ENCODE measurements at places on chromosomes 11 and 22.

DNA sequence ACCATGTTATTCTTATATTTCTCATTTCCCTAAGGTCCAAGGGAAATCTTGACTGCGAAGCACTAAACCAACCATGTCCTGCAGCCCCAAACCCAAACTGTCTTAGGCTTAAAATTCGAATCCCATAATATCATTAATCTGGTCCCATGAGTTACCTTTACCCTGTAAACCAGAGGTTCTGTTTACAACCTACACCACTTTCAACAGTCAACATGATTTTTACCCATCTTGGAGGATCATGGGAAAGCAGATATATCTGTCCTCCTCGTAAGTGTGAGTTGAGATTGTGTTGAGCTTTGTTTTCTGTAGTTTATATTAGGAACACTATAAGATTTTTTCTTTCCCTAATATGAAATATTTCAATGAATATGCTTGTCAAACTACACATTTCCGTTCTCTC, 6.4 kb downstream of the PRPF19 start:
- no peak for DNase-seq

GRCh38 chr11:1751999-1752906, 1.9 kb upstream of the IFITM10 start:
- DNase-seq = no peak

GRCh38 chr11:67465189-67465510, 3.9 kb downstream of the TMEM134 start:
- no peak for DNase-seq

DNA sequence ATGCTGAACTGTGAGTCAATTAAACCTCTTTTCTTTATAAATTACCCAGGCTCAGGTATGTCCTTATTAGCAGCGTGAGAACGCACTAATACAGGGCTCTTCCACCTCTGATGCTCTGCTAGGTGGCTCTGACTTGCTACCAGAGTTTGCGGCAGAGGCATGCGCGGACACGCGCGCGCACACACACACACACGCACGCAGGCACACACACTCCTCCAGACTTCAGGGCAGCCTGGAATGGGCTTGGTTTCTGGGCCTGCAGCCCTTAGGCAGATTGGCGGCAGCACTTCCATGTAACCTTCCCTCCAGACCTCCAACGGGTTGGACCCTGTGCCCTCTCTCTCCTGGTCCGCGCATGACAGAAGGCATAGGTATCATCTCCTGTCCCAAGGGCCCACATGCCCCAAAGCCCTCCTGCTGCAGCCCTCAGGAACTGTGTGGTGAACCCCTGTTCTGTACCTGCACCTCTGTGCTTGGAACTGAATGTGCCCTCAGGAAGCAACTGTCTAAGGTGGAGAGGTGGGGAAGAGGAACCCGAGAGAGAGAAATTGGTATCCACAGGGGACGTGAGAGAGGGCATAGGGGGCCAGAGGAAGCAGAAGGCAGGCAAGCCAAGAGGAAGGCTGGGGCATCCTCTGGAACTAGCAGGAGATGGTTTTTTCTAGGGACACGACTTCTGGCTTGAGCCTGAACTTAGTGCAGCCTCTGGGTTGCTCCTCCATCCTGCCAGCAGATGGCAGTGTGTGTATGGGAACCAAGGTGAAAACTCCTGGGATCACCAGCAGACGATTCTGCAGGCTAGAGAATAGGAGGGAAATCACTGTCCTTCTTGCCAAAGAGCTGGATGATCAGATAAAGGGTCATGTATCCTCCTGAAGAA, 23.4 kb upstream of the RIC3 start:
- DNase-seq = peak; percentile 47

- DNase-seq = no peak
These were observed 56.0 kb downstream of the PISD start for GRCh38 chr22:31605851-31606585.

GRCh38 chr11:96744697-96745096, 354.9 kb downstream of the JRKL start:
- no peak for DNase-seq

DNA sequence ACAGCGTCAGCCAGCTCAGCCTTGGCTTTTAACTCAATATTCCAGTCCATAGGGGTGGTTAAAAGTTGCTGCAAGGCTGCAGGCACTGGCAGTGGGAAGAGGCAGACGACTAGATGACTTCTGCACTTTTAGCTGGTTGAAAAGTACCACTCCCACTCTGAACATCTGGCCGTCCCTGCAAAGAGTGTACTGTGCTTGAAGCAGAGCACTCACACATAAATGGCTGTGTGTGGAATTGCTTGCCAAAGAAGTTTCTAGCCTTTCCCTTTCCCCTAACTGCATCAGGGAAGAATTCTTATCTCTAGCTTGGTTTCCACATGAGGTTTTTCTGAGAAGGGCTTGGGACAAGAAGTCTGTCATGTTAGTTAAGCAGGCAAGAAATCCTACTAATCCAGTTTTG, 5.1 kb upstream of the PHLDB1 start:
- no peak for DNase-seq

GRCh38 chr11:113278925-113279324, 35.5 kb upstream of the TTC12 start:
- no peak for DNase-seq

DNA sequence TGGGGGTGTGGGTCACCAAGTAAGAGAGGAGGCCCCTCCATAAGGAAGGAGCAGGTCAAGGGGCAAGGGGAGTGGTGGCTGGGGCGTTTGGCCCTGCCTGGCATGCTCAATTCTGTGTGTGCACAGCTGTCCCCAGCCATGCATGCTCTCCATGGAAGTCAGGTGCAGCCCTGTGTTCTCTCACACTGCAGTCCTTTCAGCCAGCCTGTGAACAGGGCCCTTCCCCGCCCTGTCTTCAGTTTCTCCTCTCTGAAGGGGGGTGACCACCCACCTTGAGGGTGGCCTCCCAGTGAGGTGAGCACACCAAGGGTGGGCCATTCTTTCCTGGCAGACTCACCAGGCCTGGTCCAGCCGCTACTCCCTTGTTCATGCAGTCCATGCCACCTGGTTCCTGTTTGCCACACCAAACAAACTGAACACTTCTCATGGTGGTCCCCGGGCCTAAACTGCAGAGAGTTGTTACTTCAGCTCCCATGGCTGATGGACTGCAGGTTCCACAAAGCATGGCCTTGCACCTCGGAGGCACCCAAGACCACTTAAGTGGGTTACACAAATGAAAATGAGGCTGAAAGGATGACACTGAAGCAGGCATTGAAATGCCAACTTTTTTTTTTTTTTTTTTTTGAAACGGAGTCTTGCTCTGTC, 1.7 kb upstream of the CHCHD10 start:
- DNase-seq = no peak

- peak; percentile 15 for DNase-seq
These were observed 56.4 kb downstream of the SMIM38 start for GRCh38 chr11:69211920-69212797.

- no peak for DNase-seq
These were observed 92.7 kb downstream of the ETS1 start for GRCh38 chr11:128494418-128495332.

DNA sequence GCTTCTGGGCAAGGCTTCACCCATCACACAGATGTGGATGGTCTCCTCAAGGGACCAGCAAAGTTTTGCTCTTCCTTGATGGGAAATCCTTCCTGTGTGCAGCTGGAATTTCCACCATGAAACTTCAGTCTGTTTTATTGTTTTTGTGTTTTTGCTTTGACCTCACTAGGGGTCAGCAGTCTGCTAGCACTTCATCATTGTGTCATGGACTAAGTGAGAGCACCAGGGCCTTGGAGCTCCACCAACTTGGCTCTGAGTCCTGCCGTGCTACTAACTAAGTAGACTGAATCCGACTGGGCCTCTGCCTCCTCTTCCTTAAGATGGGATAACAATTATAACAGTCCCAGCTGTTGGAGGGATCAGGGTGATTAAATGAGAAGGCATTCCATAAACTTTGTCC, 305.8 kb upstream of the NCAM1 start:
- peak; percentile 47 for DNase-seq

GRCh38 chr22:43004362-43005035, 10.4 kb downstream of the PACSIN2 start:
- peak; percentile 74 for DNase-seq

GRCh38 chr11:14304601-14305000, 54.4 kb downstream of the RRAS2 start:
- DNase-seq = no peak

DNA sequence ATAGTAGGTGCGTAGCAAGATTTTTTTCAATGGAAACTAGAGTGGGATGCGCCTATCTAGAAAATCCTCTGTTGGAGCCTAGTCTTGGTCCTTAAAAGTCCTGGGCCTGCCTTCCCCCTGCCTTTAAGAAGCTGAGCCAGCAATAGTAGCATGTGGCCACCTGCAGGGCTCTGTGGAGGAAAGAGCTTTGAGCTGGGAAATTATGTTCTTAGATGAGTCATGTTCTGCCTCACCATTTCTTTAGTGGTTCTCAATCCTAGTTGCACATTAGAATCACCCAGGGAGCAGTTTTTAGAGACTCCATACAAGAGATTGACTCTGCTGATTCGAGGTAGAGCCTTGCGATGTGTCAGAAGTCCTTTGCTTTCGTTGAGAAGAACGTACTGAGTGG, 133.5 kb downstream of the COMMD9 start:
- peak; percentile 10 for DNase-seq

GRCh38 chr22:22362936-22363335, 118.3 kb downstream of the VPREB1 start:
- no peak for DNase-seq

DNA sequence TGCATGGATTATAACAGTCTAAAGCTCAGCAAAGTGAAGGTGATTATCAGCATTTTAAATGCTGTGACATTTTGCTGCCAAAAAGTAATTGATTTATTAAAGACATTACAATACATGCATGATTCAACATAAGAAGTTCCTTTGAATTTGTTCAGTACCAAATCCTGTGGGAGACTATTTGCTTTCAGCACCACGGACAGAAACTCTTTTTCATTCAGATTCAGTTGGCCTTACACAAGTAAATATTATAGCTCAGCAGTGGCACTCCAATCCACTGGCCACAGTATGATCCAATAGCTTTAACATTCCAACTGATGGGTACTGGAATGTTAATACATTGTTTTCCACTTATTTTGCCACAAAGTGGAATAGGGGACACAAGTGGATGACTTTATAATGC, 806.7 kb downstream of the NTM start:
- DNase-seq = peak; percentile 67

DNA sequence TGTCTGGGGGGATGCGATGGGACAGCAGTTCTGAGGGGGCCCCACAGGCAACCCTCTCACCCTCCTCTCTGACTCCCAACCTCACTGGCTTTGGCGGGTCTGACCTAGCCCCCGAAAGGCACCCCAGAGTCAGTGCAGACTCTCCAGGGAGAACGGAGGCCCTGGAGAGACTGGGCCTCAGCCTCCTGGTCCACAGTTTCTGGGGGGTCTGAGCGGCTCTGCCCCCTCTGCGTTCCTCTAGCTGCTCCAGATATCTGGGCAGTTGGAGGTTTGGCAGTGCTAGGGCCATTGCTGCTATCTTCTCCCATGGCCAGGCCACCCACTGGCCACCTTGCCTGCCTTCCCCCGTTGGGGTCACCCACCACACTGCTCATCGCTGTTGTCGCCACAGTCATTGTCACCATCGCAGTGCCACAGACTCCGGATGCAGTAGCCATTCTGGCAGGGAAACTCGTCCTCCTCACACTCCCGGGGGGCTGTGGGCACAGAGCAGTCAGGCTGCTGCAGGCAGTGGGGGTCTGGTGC, 18.8 kb downstream of the LRP4 start:
- no peak for DNase-seq

DNA sequence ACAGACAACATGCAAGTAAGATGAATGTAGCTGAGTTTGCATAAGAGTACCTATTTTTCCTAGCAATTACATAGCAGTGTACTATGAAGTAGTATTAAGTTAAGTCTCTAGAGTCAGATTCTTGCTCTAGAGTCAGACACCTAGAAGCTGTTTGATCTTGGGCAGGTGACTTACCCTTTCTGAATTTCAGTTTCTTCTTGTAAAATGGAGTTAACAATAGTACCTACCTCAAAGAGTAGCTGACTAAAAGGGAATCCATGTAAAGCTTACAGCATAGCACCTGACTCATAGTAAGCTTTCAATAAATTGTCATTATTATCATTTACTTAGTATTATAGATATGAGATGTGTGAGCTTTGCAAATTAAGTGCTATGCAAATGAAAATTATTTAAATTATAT, 47.8 kb upstream of the PTPRJ start:
- no peak for DNase-seq

- DNase-seq = no peak
These were observed 26.3 kb downstream of the SYTL2 start for GRCh38 chr11:85784480-85785265.

- DNase-seq = no peak
These were observed 5.9 kb upstream of the CAT start for GRCh38 chr11:34432822-34433221.

- peak; percentile 15 for DNase-seq
These were observed 728.0 kb downstream of the DLG2 start for GRCh38 chr11:84899134-84899533.

DNA sequence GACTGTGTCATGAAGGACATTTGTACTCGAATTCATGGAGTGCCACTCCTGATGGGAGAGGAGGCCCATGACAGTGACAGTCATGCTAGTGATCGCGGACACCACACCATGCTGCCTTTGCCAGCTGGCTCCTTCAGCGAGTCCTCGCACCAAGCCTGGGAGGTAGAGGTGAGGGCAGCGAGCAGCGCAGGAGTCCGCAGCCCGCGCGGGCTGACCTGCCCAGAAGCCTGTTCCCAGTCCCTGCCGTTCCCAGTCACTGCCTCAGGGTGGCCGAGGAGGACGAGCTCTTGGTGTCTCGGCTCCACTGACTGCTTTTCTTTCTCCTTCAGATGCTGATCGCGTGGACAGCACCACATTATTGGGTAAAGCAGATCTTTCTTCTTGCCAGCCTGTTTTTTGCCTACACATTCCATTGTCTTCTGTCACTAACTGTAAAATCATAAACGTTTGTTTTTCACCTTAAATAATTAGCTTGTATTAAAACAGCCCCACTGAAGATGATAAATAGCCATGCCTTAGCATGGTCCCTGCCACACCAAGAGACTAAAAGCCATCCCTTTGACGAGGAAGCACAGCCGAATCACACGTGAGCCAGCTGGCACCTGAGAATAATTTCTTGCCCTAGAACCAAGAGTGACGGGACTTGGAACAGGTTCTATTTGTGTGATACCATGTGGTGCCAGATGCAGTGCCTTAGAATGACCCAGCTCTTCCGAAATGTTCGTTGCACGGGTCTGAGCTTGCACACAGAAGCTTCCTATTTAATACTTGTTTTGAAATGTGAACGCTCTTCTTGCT, 25.5 kb downstream of the FAM118A start:
- no peak for DNase-seq

DNA sequence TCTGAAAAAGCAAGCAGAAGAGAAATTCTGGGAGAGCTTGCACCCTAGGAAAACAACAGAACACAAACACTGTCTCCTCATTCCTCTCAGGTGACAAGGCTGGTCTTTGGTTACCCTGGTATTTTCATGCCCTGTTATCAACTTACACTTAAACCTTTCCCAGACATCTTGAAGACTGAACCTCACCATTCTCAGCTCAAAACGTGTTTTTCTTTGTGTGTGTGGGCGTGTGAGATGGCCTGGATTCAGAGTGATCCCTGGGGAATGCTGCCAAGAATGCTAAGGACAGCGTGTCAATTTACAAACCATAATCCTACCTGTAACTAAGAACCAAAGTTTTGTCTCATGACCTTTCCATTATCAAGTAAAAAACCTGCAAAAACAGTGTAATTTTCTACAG, 33.3 kb downstream of the ELF5 start:
- no peak for DNase-seq
